Central memory CD8-positive, alpha-beta T cell (primary cell): ENCODE measurements at places on chromosomes 12 and 14.

- no peaks in the 10 kb centered on the region for H3K27me3 ChIP-seq
- no peaks in the 10 kb centered on the region for H3K36me3 ChIP-seq
- no peak for DNase-seq
- H3K4me3 ChIP-seq: no peak overlapping the region
- H3K4me1 ChIP-seq: peaks cover 10% of the 10 kb centered on the region
- no peak overlapping the region for H3K27ac ChIP-seq
Measured at GRCh38 chr14:74853581-74853980, 22.4 kb downstream of the PROX2 start.

- DNase-seq: no peak
- H3K4me1 ChIP-seq: no peaks in the 10 kb centered on the region
- no peak overlapping the region for H3K27ac ChIP-seq
- no peak overlapping the region for H3K4me3 ChIP-seq
Measured at GRCh38 chr12:15334225-15334624, 11.9 kb downstream of the PTPRO start.

GRCh38 chr12:52645982-52646381, 6.0 kb downstream of the KRT2 start:
- H3K27me3 ChIP-seq: no peaks in the 10 kb centered on the region
- H3K27ac ChIP-seq: peak overlapping the region; percentile 99
- DNase-seq: no peak
- peaks cover 7% of the 10 kb centered on the region for H3K36me3 ChIP-seq
- peaks cover 90% of the 10 kb centered on the region for H3K4me1 ChIP-seq

DNA sequence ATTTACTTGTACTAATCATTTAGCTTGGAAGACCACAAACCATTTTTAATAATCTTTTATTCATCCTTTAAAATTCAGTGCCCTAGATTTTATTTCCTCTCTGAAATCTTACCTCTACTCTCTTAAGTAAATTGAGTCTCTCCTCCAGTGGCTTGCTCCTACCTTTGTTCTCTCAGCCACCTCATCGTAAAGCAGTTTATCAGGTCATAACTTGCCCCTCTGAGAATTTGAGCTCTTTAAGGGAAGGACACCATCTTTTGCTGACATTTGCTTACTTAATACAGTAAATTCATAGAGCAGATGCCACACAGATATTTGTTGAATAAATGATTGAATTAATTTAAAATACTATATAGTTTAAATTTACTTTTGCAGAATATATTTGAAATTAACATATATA, 794.3 kb downstream of the C12orf50 start:
- no peak overlapping the region for H3K4me3 ChIP-seq
- H3K27ac ChIP-seq: no peak overlapping the region
- H3K27me3 ChIP-seq: no peaks in the 10 kb centered on the region
- no peaks in the 10 kb centered on the region for H3K36me3 ChIP-seq
- H3K4me1 ChIP-seq: no peaks in the 10 kb centered on the region

GRCh38 chr12:4978737-4979136, 64.9 kb upstream of the KCNA5 start:
- no peak overlapping the region for H3K4me3 ChIP-seq
- no peak for DNase-seq
- H3K36me3 ChIP-seq: no peaks in the 10 kb centered on the region
- no peak overlapping the region for H3K27ac ChIP-seq
- H3K4me1 ChIP-seq: no peaks in the 10 kb centered on the region
